ENCODE measurements at places on chromosomes 11 and 22. TPM values are rescaled to one million over a fixed set of nuclear protein-coding genes. Genes with fewer than 3 reads are reported as not detected.

KDM4E gene
- total RNA-seq, result not detected

VSTM5 gene
- not detected for total RNA-seq

PHLDB1 gene
- 75.3 TPM for total RNA-seq

LINC01488 gene
- not detected for total RNA-seq

SLC1A2 gene
- not detected for total RNA-seq

LIPT2 gene
- 7.7 TPM for total RNA-seq

SLC7A4 gene
- total RNA-seq, result not detected
